T follicular helper cell (primary cell): ENCODE measurements at places on chromosomes 1 and 21.

DNA sequence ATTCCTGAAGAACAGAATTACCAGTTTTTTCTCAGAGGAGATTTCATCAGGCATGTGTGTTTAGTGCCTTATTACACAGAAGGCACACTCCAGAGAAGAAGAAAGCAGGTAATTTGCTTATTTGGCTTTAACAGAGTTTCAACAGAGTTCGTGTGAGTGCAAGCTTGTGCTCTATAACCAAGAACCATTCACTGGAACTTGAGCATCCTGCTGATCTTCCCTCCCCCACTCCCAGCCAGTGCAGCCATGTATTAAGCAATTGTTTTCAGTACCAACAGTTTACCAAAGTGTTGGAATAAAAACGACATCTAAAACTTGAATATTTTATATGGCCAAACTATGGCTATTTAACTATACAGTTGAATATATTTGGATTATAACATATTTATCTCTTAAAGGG is 4.3 kb downstream of the MGST3 start:
- no peak for DNase-seq

GRCh38 chr1:56584910-56585528 is 5.7 kb upstream of the PLPP3 start:
- DNase-seq: no peak

- DNase-seq: no peak
Measured at GRCh38 chr1:182600036-182600713, 4.0 kb downstream of the RGS16 start.

- DNase-seq: no peak
Measured at GRCh38 chr1:242086706-242087105, 87.8 kb upstream of the MAP1LC3C start.

- no peak for DNase-seq
Measured at GRCh38 chr1:21904704-21905520, 32.2 kb downstream of the HSPG2 start.

- no peak for DNase-seq
Measured at GRCh38 chr1:46062651-46063319, 69.6 kb downstream of the PIK3R3 start.

GRCh38 chr1:193926956-193927355 is 740.5 kb upstream of the B3GALT2 start:
- DNase-seq: no peak
